ENCODE measurements at places on chromosomes 7 and 10.

- DNase-seq, result peak; percentile 2
These were observed 173.9 kb upstream of the SP4 start for GRCh38 chr7:21253740-21254687.

- no peak for DNase-seq
These were observed 453.4 kb upstream of the PODXL start for GRCh38 chr7:132009778-132010177.

- DNase-seq, result peak; percentile 69
These were observed 29.2 kb downstream of the TFAM start for GRCh38 chr10:58414270-58415041.

- no peak for DNase-seq
These were observed 69.8 kb upstream of the DNAJB12 start for GRCh38 chr10:72424561-72424960.

GRCh38 chr10:72610466-72610865, 15.4 kb downstream of the MICU1 start:
- no peak for DNase-seq

- no peak for DNase-seq
These were observed 38.0 kb upstream of the INSYN2A start for GRCh38 chr10:127234306-127234800.

DNA sequence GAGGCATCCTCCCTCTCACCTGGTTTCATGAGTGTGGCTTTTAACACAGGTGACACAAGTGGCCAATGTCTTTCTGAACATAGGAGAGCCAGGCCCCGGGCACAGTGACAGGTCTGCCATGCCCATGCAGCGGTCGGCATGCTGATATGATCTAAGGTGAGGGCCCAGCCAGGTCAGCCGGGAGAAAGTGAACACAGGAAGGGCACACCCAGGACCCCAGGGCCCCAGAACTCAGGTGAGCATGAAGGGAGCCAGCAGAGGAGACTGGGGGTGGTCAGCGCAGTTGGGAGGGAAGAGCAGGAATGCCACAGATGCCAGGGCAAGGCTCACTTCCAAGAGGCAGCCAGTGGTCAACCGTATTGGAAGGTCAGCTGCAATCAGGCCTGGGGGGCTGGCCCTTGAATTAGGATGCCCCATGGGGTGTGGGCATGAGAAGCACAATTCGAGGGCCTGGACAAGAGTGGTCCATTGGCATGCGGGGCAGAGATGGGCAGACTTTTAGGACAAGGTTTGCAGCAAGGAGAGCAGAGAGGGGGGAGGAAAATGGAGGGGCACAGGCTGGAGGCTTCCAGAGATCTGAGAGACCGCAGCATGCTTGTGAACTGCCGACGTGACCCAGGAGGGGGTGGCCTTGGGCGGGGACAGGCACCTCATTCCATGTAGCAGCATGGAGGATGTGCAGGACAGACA, 3.9 kb upstream of the INPP5A start:
- no peak for DNase-seq

- DNase-seq, result no peak
These were observed 2.5 kb downstream of the CALN1 start for GRCh38 chr7:72409638-72410015.

- DNase-seq, result no peak
These were observed 15.9 kb upstream of the CDK13 start for GRCh38 chr7:39934132-39934531.

DNA sequence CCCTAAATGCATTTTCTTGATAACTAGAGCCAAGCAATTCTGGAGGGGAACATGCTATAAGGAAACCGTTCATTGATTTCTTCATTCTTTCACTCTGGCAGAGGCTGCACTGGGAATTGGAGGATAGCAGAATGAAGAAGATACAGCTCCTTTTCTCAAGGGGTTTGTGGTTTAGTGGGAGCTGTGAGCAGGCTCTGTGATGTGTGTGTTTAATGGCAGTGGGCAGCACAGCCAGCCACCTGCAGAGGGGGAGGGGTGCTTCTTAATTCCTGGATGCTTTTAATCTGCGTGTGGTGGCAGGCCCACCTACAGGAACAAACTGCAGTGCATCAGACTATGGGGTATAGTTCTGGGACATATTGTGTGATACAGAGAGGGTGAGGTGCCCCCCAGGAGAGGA, 31.9 kb downstream of the RPS24 start:
- DNase-seq, result no peak

GRCh38 chr7:152911922-152912321, 152.4 kb downstream of the ACTR3B start:
- no peak for DNase-seq

- no peak for DNase-seq
These were observed 197.5 kb downstream of the C7orf25 start for GRCh38 chr7:42714356-42714755.

GRCh38 chr7:128217030-128217805, 23.9 kb upstream of the LEP start:
- peak; percentile 93 for DNase-seq

- no peak for DNase-seq
These were observed 147.5 kb upstream of the FRMD4A start for GRCh38 chr10:14478201-14478600.

DNA sequence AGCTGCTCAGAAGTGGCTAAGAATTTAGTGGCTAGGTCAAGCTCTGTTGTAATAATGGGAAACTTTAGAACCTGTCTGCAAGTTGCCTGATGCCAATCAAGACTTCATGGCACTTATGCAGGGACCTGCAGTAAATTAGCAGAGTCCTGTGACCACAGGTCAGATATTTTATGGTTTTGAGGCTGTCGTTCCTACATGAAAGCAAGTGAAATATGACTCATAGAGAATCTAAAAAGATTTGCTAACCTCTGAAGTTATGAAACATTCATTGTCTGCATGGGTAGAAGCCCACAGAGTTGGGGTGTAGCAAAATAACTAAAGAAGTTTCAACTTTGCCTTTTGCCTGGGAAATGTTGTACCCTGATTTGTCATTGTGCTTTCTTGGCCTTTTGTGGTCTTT, 32.3 kb downstream of the SLC39A12 start:
- peak; percentile 50 for DNase-seq

GRCh38 chr10:4778761-4779160, 47.2 kb upstream of the AKR1E2 start:
- no peak for DNase-seq

DNA sequence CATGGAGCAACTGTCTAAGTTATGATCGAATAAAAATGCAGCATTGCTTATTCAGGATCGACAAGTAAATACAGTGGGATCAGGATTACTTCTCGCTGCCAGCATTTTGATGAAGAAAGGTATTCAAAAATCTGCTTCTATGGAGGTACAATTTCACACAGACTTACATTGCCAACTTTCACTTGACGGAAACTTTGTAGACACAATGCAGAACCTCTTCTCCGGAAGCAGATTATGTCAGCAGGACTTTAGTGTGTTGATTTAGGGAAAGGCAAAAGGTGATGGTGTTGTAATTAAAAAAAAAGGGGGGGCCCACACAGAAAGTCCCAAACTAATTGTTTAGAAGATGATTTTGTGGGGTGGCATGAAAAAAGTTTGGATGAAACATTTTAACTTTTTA, 462.4 kb upstream of the KLF6 start:
- no peak for DNase-seq

DNA sequence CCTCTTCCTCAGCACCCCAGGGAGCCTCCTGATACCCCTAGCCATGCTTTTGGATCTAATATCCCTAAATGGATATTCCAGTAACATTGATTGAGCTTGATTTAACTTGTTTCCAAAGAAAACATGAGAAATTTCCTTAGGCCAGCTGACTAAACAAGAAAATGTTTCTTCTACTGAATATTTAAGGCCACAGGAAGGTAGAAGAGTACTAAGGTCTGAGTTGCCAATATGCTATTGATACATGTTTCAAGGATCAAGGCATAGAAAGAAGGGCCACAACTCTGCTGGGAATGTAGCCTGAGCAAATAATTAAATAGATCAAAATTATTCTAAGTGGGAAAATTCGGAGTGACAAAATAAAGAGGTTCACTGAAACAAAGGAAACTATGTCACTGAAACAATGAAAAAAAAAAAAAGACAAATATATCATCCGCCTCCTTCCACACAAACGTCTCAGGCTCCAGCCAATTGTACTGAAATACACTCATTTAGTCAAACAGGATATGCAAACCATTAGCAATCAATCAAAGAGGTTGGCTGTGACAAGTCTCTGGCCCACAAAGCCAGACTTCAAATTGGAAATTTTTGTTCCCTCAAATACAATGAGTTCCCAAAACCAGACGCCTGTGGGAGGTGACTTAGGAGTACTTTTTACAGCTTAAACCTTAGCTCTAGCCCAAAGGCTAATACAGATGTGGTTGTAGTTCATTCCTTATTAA, 396.2 kb downstream of the HTR7 start:
- no peak for DNase-seq

GRCh38 chr10:99766302-99766681, 16.1 kb upstream of the ABCC2 start:
- no peak for DNase-seq

DNA sequence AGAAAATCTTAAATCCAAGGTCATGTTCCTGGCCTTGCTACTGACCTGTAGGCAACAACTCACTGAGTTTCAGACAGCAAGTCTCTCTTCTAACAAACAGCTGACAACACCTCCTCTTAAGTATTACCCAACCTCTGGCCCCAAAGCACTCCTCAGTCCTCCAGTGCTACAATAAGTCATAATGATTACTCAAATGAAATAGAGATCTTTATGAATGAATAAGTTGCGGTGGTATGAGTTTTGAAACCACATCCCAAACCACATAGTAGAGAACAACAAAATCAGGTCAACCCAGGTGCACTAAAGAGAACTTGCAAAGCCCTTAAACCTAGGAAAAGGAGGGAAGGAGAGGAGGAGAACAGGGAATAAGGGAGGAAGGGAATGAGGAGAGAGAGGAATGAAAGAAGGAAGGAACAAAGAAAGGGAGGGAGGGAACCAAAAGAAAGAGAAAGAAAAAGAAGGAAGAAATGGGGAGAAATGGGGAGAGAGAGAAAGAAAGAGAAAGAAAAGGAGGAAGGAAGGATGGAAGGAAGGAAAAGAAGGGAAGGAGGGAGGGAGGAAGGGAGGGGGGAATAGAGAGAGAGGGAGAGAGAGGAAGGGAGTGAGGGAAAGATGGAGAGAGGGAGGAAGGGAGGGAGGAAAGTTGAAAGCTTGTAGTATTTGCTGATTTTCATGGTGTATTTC, 142.8 kb upstream of the CALCR start:
- peak; percentile 14 for DNase-seq

- DNase-seq, result no peak
These were observed 93.8 kb downstream of the WDR37 start for GRCh38 chr10:1149793-1150637.

- DNase-seq, result no peak
These were observed 326.8 kb upstream of the NRG3 start for GRCh38 chr10:81548160-81548559.

DNA sequence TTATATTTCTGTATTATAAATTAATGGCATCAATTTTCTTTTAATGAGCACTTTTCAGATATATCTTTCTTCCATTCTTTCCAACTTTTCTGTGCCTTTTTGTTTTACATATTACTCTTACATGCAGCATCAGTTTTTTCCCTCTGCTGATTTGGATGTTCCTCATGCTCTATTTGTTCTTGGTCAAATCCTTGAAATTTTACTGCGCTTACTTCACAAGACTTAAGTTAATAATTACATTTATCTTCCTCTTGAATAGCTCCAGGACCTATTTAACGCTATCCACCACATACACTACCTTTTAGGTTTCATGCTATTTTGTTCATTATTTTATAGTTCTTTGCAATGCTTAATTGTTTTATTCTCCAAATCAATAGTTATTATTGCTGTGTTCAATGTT, 97.6 kb upstream of the CTTNBP2 start:
- DNase-seq, result no peak

GRCh38 chr10:14185316-14186045, 145.2 kb downstream of the FRMD4A start:
- DNase-seq, result peak; percentile 39

GRCh38 chr10:92800134-92800733, 48.1 kb upstream of the EXOC6 start:
- DNase-seq, result no peak

DNA sequence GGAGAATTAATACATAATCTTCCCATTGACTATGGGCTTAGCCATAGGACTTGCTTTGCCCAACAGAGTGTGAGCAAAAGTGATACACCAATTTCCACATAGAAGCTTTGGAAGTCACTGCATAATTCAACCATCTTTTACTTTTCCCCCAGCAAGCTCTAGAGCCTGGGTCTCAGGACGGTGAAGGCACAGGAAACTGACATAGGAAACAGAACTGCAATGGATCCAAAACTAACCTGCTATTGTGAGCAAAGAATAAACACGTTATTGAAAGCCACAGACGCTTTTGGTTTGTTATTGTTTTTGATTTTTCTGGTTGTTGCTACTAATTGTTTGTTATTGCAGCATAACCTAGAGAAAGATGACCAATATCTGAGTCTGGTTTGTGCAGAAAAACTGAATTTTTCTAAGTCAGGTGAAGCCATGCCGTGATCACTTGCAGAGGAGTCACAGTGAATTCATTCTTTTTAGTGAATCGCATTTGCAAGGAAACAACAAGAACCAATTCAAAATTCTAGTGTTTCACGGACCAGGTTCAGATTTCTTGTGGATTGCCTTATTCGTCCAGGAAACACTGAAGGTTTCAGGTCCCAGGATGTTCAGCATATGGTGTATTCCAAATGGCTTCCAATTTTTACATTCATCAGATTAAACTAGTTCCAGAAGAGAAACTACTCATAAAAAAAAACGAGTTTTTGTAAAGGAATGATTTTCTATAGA, 52.8 kb downstream of the CUBN start:
- no peak for DNase-seq

DNA sequence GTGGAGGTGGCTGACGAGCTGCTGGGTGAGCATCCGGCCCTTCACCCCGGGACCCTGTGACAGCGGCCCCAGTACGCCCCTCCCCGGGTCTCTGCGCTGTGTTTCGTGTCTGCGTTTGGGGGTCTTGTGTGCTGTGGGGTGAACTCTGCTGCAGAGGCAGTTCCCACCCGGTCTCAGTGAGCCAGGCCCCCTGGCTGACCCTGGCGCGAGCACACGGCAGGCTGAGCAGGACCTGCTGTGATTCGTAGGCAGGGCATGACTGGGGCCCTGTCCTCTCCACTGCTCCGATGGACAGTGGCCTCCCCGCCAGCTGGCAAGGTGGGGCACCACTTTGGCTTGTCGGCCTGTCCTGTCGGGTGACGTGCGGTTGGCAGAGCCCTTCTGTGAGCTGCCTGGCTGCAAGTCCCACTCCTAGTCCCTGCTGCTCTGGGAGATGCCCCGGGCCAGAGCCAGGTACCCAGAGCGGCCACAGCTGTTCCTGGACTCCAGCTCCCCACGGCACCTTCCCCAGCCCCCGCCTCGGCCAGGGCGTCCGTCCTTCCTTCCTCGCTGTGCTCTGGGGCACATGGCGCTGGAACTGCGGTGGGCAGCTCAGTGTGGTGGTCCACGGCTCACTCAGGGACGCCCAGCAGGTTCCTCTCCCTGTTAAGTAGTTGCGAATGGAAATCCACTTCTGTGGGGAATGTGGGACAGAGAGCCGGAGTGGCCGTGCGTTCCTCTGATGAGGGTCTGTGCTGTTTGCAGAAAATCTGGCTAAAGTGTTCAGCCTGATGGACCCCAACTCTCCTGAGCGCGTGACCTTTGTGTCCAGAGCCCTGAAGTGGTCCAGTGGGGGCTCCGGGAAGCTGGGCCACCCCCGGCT, 10.5 kb downstream of the GET4 start:
- no peak for DNase-seq

Measured in fibroblast of gingiva (primary cell).